ENCODE measurements at places on chromosomes 2 and 18. TPM values are rescaled to one million over a fixed set of nuclear protein-coding genes. Genes with fewer than 3 reads are reported as not detected.

GRCh38 chr2:37837628-37838328 lies 87.3 kb upstream of the RMDN2 start:
- DNase-seq = peak; percentile 54

GRCh38 chr18:31103423-31103822 lies 1.2 kb upstream of the DSC2 start:
- no peak for DNase-seq

- no peak for DNase-seq
Measured at GRCh38 chr18:7980136-7980535, 413.0 kb downstream of the PTPRM start.

GRCh38 chr18:7982216-7982615 lies 415.1 kb downstream of the PTPRM start:
- DNase-seq = no peak

DNA sequence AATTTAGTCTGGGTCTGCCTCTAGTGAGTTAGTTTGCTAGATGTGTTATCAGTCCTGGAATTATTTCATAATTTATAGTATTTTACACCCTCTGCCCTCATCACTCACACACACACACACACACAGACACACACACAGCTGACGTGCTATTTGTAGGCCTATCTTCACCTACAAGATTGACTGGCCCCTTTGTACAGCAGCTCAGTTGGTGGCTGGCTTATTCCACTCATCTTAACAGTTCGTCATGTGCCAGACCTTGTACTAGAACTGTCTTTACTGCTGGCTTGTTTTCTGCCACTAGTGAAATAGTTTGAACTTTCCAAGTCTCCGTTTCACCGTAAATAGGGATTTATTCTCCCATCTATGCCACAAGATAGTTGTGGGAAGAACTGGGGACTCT lies 21.3 kb downstream of the CENPO start:
- no peak for DNase-seq

DNA sequence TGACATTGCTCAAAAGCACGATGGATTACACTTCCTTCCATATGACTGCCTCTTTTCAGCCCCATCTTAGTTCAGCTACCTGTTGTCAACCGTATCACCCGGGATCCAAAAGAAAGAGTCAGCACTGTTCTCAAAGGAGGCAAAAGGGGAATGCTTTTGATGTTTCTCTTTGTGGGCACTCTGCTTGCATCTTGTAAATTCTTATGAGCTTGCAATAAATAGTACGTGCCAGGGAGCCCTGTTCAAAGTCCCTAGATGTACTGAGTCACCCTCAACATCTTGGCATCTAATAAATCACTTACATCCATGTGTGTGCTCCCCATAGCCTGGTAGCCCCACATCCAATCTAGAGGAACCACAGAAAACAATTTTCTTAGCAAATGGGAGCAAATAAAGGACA lies 256.9 kb downstream of the SUCLG1 start:
- no peak for DNase-seq

DNA sequence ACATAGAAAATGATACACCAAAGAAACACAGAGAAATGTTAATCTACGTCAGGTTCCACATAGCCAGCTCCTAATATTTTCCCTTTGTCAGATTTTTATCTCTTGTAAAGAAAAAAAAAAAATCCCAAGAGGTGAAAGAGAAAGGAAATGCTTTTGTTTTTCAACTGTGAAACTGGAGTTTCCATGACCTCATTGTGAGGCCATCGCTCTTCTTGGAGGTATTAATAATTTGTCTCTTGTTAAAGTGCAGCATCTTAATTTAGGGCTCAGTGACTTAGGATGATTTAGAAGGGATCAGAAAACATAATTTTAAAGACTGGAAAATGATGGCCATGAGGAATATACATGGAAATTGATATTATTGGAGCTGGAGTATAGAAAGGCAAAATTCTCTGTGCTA lies 21.7 kb downstream of the ARHGAP28 start:
- DNase-seq = no peak

DNA sequence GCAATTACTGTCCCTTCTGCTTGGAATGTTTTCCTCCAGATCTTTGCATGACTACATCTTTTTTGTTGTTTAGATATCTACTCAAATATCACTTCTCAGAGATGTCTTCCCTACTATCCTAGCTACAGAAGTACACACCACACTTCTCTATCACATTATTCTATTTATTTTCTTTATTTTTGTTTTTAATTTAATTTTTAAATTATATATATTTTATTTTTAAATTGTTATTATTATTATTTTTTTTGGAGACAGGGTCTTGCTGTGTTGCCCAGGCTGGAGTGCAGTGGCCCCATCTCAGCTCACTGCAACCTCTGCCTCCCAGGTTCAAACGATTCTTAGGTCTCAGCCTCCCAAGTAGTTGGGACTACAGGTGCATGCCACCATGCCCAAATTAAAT lies 106.7 kb downstream of the TAF4B start:
- no peak for DNase-seq

DNA sequence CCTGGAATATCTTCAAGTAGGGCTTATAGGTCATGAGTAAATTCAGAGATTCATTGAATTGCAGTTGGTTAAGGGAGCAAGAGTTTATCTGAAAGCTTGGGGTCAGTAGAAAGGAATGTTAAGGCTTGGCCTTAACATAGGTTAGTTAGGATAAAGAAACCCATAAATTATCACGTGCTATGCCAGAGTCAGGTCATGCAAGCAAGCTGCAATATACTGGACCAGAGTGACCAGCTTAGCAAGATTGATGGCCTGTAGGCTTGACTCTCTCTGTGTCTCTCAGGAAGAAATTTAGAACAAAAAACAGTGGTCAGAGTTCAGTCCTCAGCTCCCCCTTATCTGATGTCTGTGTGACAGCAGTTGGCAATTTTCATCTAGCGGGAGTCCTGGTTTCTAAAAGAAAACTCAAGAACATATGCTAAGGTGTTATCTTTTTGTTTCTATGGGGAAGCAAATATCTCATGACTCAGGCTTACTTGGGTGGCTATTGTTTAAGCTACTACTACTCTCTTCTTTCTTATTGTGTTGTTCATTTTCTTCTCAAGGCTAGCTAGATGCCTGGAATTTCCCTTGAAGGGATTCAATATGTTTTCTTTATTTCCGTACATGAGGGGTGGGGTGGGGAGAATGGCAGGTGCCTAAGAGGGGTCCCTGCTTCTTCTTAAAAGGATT lies 28.7 kb upstream of the MARCO start:
- no peak for DNase-seq

- DNase-seq = no peak
Measured at GRCh38 chr2:172113617-172114016, 10.9 kb upstream of the DLX2 start.

SRD5A2 gene
- 0.05 TPM for polyA plus RNA-seq

UGT1A5 gene
- not detected for polyA plus RNA-seq

PAIP2B gene
- 9.6 TPM for polyA plus RNA-seq

SLC19A3 gene
- 19.0 TPM for polyA plus RNA-seq

DNAJC5G gene
- 0.23 TPM for polyA plus RNA-seq

FBXO15 gene
- polyA plus RNA-seq = 4.4 TPM

RUFY4 gene
- polyA plus RNA-seq = 0.45 TPM

SCN2A gene
- 0.32 TPM for polyA plus RNA-seq

IL36RN gene
- not detected for polyA plus RNA-seq

KHK gene
- polyA plus RNA-seq = 4.2 TPM

ELOA2 gene
- not detected for polyA plus RNA-seq

NCKAP5 gene
- 20.7 TPM for polyA plus RNA-seq
